Suppressor macrophage (primary cell): ENCODE measurements at places on chromosomes 16 and 17.

GRCh38 chr17:71163121-71163812 lies 957.6 kb upstream of the SOX9 start:
- DNase-seq = no peak

DNA sequence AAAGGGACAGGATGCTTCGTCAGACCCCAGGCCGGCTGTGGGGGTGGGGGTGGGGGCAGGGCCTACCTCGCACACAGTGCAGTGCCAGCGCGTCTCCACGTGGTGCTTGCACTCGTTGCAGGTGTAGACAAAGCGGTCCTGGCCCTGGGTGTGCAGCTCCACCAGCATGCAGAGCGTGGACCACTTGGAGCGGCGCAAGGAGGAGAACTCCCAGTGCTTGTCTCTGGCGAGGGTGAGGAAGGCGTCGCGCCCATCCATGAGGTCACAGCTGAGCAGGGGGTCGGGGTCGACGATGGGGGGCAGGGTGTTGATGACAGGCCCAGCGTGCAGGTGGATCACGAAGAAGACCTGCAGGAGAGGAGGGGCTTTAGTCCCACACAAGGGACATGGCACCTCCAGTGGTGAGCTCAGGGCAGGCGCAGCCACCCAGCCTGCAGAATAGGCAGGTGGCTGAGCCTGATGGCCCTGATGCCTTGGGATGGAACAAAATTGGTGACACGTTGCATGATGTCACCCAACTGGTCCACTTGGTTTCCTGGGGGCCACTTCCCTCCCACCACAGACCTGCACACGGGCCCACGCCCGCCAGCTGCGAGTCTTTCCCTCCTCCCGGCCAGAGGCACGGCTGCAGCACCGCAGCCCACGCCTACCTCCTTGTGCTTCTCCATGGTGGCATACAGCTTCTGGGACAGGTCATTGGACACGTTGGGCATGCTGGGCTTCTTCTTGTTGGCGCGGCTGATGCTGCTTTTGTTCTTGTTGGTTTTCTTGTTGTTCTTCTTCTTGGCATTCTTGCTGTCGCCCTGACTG lies 14.0 kb upstream of the TRAP1 start:
- no peak for DNase-seq

DNA sequence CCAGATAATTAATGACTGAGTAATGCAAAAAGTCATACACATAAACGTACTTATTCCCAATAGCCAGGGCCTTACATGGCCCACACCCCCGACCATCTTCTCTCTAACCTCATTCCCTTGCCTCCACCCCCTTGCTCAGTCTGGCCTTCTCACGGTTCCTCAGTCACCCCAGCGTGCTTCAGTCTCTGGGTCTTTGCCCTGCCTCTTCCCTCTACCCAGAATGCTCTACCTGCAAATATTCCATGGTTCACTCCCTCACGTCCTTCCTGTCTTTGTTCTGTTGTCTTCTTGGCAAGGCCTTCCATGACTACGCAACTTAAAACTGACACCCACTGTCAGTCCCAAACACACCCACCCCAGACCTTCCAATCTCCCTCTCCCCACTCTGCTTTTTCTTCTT lies 468.3 kb downstream of the GRIN2A start:
- DNase-seq = no peak

- no peak for DNase-seq
Measured at GRCh38 chr17:59299400-59300092, 31.9 kb upstream of the YPEL2 start.

DNA sequence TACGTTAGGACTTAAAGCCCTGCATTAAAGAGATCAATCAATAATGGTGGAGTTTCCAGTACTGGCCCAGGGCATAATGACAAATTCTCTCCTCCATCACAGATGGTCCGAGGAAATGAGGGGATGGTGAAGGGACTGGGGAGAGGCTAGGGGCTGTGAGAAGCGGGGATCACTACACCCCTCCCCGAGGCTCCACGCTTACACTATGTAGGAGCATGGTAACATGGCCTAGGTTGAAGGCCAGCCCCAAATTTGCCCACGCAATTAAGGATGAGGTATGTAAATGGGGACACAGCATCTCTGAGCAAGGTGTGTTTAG lies 8.0 kb upstream of the AKTIP start:
- no peak for DNase-seq

DNA sequence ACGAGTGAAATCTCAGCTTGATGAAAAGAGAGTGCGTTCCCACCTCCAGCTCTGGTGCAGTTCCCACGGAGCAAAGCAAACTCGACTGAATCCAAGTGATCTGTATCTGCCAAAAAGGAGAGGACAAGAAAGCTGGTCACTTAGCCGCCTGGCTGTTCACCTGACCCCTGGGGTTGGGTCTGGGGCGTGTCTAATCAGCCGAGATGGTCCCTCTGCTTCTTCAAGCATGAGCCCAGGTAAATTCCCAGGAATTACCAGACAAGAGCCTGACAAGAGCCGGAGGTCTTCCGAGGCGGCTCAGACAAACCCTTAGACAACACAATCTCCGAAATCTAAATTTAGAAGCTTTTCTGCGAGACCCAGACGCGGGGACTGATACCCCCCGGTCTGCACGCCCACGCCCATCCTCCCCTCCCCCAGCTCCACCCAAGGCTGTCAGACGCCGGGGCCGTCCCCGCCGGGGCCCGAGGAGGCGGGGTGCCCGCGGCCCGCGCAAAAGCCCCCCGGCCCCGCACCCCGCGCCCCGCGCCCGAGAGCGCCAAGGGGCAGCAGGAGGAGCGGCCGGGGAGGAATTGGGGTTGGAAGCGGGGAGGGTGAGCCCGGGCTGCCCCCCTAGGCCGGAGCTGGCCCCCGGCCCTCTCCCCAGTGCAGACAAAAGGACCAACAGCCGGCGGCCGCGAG lies 674 bp downstream of the ZNF821 start:
- DNase-seq = peak; percentile 26

DNA sequence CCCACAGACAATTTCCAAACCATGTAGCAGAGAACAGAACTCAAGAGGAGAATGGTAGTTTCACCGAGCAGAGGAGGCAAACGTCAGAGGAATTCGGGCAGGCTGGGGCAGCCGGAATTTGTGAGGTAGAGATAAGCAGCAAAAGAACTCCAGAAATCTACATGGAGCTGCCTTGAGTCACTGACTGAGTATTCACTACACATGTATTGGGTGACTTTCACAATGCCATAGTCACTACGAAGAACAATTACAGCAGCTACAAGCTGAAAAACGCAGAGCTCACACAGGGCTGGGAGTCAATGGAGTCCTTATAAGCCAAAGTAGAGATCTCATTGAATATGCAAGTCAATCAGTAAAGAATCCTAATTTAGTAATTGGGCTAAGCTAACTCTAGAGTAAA lies 13.4 kb downstream of the CMC2 start:
- no peak for DNase-seq

- no peak for DNase-seq
Measured at GRCh38 chr16:79362300-79362970, 238.1 kb downstream of the MAF start.

GRCh38 chr16:46859719-46860152 lies 24.4 kb upstream of the GPT2 start:
- DNase-seq = peak; percentile 76

DNA sequence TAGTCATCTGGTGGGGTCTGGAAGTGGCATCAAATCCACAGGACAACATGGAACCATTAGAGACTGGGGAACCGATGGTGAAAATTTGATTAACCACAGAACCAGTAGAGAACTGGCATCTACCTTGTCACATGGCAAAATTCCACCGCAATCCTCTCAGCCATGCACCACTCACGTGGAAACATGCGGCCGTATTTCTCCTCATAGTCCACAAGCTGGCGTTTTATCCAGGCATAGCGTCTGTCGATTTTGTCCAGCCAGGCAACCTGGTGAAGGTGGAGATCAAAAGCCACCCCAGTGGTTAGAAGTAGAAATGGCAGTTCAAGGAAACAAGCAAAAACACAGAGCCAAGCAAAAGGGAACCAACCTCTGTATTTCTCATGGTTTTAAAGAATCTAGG lies 87.6 kb downstream of the VPS53 start:
- DNase-seq = no peak

GRCh38 chr16:83532634-83533033 lies 275.1 kb upstream of the HSBP1 start:
- DNase-seq = no peak

GRCh38 chr16:1959269-1960039 lies at the start of gene NDUFB10:
NDUFB10 (plus strand) TSS chr16:1959538; CDS start chr16:1959625, 87 bp downstream.
- DNase-seq = peak; percentile 95
